ENCODE measurements at places on chromosomes 5 and 9.

DNA sequence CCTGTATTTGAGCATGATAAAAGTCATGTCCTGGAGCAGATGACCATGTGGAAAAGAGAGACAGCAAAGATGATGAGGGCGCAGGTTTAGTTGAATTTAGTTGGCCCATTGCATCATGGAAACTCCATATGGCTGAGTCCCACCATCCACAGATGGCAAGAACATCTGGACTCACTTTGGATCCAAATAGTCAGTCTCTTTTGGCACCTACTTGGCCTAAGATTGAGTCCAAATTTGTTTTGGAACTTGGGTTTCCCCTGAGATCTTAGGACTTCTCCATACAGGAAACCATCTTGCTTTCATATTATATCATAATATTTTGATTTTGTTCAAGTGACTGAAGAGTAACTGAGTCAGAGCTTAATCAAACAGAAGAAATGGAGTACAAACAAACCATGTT is 217.5 kb downstream of the DRD1 start:
- DNase-seq = no peak

GRCh38 chr9:137618105-137619067 is at the start of gene EHMT1:
EHMT1 (plus strand) TSS chr9:137619005; CDS start chr9:137619029, 24 bp downstream.
- peak; percentile 60 for DNase-seq

DNA sequence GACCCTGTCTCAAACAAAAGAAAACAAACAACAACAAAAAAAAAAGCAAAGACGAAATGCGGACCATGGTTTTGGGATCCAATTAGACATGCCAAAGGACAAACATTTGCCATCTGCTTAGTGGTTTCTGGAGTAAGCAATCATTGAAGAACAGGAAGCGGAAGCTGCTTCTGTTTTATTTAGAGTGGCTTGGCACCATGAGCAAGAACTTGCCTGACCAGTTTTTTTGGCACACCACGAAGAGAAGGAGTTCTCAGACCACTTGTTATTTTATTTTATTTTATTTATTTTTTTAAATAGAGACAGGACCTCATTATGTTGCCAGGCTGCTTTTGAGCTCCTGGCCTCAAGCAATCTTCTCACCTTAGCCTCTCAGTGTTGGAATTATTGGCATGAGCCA is 17.0 kb downstream of the BTF3 start:
- DNase-seq = no peak

DNA sequence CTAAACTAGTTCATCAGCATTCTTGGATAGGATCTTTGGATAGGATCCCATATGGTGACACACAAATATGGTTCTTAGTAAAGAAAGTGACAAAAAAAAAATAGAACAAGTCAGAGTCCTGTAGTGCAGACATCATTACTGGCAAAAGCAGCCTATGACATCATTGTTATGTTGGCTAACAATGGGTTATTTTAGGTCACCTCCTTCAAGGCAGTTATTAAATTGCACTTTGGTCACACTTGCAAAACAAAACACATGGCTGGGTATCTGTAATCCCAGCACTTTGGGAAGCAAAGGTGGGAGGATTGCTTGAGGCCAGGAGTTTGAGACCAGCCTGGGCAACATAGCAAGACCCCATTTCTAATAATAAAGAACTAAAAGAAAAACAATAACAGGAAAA is 185.9 kb downstream of the KIAA0825 start:
- DNase-seq = no peak

- DNase-seq = no peak
Measured at GRCh38 chr5:2699231-2699630, 52.2 kb downstream of the IRX2 start.

DNA sequence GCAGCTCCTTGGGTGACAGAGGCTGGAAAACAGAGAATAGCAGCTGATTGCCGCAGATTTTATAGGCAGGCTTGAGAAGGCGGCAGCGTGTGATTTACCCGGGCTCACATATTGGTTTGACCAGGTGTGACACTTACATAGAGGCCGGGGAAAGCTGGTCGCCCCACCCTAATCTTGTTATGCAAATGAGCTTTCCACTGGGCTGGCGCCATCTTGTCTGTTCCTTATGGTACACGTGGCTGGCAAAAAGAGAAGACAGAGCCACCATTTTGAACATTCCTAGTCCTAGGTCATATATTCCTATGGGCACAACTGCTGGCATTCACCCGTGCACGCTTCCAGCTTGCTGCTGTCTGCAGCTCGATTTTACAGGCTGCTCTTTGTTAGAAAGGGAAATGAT is 11.3 kb upstream of the SPZ1 start:
- no peak for DNase-seq

DNA sequence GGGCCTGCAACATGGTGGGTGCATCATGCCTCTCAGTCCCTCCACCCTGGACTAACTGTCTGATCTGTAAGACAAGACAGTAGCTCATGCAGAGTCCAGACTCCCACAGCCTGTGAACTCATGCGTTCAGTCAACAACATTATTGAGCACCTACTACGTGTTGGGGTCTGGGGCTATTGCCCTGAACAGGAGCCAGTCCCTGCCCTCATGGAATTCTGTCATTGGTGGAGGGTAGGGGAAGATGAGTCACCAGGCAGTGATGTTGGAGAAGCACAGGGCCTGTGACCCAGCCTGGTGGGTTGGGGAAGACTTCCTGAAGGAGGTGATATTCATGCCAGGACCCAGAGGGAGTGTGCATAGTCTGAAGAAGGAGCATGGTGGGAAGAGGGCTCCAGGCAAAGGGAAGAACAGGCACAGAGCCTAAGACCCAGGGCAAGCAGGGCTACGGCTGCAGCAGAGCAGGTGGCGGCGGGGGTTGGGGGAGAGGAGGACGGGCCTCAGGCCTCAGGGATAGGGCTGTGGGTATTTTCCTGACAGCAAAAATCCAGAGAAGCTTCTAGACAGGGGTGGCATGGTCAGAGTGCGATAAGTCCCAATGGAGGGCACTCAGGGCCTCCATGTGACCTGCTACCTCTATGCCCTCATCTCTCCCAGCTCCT is 26.7 kb upstream of the PSD2 start:
- no peak for DNase-seq

DNA sequence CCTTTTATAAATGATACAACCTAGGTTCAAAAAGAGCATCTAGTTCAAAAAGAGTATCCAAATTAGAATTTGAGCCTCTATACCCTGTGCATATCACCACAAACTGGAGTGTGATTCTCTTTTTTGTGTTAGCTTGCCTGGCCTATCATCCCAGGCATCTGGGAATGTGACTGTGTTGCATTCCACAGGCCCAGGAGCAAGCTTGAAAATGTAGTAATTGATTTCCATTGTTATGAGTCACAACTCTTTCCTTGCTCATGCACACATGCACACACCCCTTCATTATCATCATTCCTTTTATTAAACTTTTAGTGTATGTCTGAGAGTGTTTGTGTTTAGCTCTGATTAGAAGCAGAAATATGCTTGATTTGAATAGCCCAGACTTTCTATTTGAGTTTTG is 75.2 kb downstream of the FCHO2 start:
- no peak for DNase-seq

DNA sequence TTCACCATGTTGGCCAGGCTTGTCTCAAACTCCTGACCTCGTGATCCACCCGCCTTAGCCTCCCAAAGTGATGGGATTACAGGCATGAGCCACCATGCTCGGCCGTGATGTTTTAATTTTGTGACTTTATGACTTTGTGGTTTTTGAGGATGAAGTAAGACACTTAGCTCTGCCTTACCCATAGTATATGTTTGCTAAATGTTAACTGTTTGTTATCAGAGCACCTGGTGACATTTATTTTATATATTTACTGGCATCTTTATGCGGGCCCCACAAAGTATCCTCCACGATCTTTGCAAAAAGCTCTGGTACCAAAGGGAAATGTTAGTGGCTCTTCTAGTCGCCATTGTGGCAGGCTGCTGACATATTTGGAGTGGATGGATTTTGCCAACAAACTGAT is 6.7 kb downstream of the SLC23A1 start:
- DNase-seq = no peak

GRCh38 chr5:149665416-149666175 is 64.5 kb upstream of the PPARGC1B start:
- no peak for DNase-seq

DNA sequence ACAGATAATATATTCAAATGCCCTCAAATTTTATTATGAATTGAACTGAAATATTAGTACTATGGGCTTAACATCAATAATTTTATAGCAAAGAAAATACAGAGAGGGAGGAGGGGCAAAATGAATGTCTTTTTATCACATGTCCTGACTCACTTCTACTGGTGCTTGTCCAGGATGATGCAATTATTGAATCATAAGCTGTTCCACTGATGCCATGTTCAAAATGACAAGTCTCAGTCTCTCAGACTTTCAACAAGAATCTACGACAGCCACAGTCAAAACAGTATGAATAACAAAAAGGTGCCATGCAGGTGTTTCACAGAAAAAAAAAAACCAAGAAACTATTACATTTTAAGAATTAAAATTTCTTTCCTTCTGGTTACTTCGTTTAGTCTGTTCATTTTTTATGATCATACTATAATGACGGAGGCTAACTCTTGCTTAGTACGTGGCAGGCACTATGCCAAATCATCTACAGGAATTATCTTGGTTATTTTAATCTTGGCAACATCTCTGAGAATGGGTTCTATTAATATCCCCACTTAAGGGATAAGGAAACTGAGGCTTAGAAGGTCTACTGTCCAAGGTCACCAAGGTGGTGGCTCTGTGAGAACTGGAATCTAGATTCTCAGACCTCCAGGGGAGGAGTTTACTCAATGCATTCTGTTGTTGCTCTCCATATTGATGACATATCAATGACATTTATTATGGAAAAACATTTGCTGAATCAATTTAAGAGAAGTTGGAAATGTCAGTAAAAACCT is 61.5 kb downstream of the NR3C1 start:
- no peak for DNase-seq

- DNase-seq = no peak
Measured at GRCh38 chr5:39486361-39486760, 61.6 kb upstream of the DAB2 start.

GRCh38 chr5:146595088-146595487 is 79.1 kb upstream of the GPR151 start:
- DNase-seq = no peak

DNA sequence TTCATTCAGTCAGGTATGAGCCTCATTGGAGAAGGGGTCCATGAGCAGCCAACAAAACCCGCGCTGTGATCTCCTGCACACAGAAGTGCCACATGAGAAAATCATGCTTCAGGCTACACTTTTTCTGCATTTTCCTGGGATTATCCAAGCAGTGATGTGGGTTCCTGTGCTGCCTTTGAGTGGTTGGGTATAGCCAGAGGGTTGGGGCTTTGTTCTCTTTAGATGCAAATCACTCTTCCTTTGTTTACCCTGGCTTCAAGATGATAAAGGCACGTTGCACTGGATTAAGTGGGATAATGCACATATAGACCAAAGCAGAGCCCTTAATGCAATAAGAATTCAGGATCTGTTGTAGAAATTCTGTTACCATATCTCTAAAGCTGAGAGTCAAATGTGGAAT is 18.7 kb downstream of the ECM2 start:
- DNase-seq = no peak

DNA sequence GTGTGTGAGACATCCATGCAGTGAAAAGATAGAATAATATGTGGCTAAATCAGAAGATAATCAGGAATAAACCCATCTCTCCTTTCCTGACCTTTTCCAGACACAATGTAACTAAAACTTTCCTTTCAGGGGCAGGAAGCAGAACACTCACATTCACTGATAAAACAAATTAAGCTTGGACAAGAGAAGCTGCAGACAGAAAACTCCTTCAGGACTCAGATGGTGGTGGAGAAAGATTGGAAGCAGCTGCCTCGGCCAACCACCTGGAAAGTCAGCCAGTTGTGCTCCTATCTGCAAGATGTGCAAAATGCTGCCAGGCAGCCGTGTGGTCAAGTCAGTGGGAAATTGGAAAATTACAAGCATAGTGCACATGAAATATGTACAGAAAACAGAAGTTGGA is 26.9 kb downstream of the RASEF start:
- DNase-seq = no peak

DNA sequence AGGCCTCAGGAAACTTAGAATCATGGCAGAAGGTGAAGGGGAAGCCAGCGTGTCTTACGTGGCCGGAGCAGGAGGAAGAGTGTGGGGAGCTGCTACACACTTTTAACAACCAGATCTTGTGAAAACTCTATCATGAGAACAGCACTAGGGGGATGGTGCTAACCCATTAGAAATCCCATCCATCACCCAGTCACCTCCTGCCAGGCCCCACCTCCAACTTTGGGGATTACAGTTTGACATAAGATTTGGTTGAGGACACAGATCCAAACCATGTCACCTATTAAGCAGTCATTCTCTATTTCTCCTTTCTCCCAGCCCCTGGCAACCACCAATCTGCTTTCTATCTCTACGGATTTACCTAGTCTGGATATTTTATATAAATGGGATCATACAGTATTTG is 26.9 kb downstream of the PBX3 start:
- no peak for DNase-seq

- no peak for DNase-seq
Measured at GRCh38 chr5:72383280-72383679, 63.1 kb downstream of the PTCD2 start.

- no peak for DNase-seq
Measured at GRCh38 chr5:179265514-179266290, 79.6 kb downstream of the ADAMTS2 start.

GRCh38 chr9:6551136-6551535 is 94.4 kb downstream of the GLDC start:
- DNase-seq = no peak

GRCh38 chr5:122908662-122909061 is 63.2 kb downstream of the SNX24 start:
- DNase-seq = no peak

- no peak for DNase-seq
Measured at GRCh38 chr5:142280066-142281007, 44.5 kb downstream of the SPRY4 start.

GRCh38 chr5:101811466-101811865 is 484.6 kb downstream of the SLCO4C1 start:
- DNase-seq = no peak

DNA sequence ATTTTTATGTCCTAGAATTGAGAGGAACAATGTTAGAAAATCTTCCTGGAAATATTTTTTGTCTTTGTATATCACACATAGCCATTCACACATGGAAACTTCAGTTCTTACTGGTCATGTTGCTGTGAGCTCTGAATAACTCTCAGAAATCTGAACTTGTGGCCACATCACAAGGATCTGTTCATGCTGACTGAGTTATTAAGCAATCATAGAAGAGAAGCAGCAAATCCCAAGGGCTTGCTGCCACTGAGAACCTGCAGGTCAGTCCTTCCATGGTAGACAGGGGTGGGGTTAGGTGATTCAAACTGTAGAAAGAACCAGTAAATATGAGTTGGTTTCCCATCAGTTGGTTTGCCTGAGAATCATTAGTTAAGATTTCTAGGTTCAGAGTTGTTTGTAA is 27.6 kb downstream of the SGCD start:
- DNase-seq = no peak

GRCh38 chr9:2837915-2838314 is 6.0 kb downstream of the PUM3 start:
- no peak for DNase-seq

DNA sequence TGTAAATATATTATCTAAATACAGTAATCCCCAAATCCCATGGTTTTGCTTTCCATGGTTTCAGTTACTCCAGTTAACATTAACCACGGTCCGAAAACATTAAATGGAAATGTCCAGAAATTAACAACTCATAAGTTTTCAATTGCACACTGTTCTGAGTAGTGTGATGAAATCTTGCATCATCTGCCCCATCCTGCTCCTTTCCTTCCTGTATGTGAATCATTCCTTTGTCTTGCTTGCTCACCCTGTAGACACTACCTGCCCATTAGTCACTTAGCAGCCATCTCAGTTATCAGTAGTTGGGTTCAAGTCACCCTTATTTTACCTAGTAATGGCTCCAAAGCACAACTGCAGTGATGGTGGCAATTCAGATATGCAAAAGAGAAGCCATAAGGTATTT is 1568.5 kb upstream of the WWC1 start:
- DNase-seq = no peak

Measured in NCI-H187 (cell line).